Pancreas (tissue), 10 donors: ENCODE measurements at places on chromosomes 7 and 10. TPM values are rescaled to one million over a fixed set of nuclear protein-coding genes. Genes with fewer than 3 reads are reported as not detected.

SPOCK2 gene
- 2.1 TPM for total RNA-seq

DNA sequence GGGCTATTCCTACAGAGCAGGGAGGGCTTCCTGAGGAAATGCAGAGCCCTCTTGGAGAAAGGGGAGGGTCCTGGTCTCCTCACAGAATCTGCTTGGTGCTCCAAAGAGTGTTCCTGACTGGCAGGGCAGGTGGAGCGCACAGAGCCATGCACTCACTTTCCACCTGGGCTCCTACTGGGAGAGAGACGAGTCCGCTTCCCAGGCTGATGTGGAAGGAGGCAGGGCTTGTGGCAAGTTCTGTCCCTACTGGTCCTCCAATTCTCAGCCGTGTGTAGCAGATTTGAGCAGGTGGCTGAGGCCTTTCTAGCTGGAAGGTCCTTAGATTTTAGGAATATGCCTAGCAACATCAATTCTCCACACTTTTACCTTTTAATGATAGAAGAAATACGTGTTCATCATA lies 111.5 kb upstream of the MKI67 start:
- H3K27me3 ChIP-seq, result no peaks in the 10 kb centered on the region
- H3K4me3 ChIP-seq, result no peak overlapping the region
- no peak for DNase-seq

- no peak for DNase-seq
- H3K4me1 ChIP-seq, result no peaks in the 10 kb centered on the region
- H3K27me3 ChIP-seq, result no peaks in the 10 kb centered on the region
- no peaks in the 10 kb centered on the region for H3K36me3 ChIP-seq
- no peak overlapping the region for H3K4me3 ChIP-seq
Observed at GRCh38 chr7:152754075-152754730, 5.3 kb upstream of the ACTR3B start.

GRCh38 chr7:43768887-43769272 lies 10.4 kb downstream of the BLVRA start:
- no peak overlapping the region for H3K4me3 ChIP-seq
- no peak overlapping the region for H3K27ac ChIP-seq
- no peak for DNase-seq
- H3K36me3 ChIP-seq, result no peaks in the 10 kb centered on the region
- H3K4me1 ChIP-seq, result peaks cover under 1% of the 10 kb centered on the region
- H3K27me3 ChIP-seq, result no peaks in the 10 kb centered on the region

DNA sequence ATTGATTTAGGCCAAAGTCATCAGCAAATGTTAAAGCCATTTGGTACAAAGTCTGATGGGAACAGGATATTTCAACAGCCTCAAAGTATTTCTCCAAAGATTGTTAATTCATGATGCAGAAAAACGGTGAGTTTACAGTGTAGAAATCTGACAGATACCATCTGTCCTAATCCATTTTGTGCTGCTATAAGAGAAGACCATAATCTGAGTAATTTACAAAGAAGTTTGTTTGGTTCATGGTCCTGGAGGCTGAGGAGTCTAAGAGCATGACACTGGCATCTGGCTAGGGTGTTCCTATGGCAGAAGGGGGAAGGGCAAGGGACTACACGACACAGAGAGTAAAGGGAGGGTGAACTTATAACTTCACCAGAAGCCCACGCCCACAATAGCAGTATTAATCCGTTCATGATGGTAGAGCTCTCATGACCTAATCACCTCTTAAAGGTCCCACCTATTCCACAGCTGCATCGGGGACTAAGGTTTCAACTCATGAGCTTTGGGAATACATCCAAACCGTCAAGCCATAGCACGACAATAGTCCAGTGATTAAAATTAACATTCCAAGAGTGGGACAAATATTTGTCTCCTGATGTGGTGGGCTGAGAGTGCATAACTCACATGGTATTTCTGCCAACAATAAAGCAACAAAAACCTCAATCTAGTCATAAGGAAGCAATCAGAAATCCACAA lies 298.6 kb upstream of the AKR1E2 start:
- no peaks in the 10 kb centered on the region for H3K4me1 ChIP-seq
- no peak overlapping the region for H3K27ac ChIP-seq
- H3K27me3 ChIP-seq, result no peaks in the 10 kb centered on the region

GRCh38 chr7:91929463-91929862 lies 11.2 kb upstream of the AKAP9 start:
- DNase-seq, result no peak
- no peaks in the 10 kb centered on the region for H3K27me3 ChIP-seq
- no peak overlapping the region for H3K27ac ChIP-seq
- H3K4me3 ChIP-seq, result no peak overlapping the region
- no peaks in the 10 kb centered on the region for H3K36me3 ChIP-seq

ANKRD61 gene
- not detected for total RNA-seq

GRCh38 chr7:12391922-12392615 lies 11.6 kb downstream of the VWDE start:
- no peaks in the 10 kb centered on the region for H3K36me3 ChIP-seq
- no peaks in the 10 kb centered on the region for H3K27me3 ChIP-seq
- no peaks in the 10 kb centered on the region for H3K4me1 ChIP-seq
- no peak overlapping the region for H3K4me3 ChIP-seq
- no peak for DNase-seq

COL28A1 gene
- total RNA-seq, result 3.8 TPM

GPR141 gene
- 0.46 TPM for total RNA-seq

- H3K4me1 ChIP-seq, result no peaks in the 10 kb centered on the region
- H3K4me3 ChIP-seq, result no peak overlapping the region
- DNase-seq, result no peak
- H3K27ac ChIP-seq, result no peak overlapping the region
- no peaks in the 10 kb centered on the region for H3K27me3 ChIP-seq
- no peaks in the 10 kb centered on the region for H3K36me3 ChIP-seq
Observed at GRCh38 chr7:15326044-15326644, 235.7 kb downstream of the AGMO start.

CTNNA3 gene
- 0.19 TPM for total RNA-seq

DNA sequence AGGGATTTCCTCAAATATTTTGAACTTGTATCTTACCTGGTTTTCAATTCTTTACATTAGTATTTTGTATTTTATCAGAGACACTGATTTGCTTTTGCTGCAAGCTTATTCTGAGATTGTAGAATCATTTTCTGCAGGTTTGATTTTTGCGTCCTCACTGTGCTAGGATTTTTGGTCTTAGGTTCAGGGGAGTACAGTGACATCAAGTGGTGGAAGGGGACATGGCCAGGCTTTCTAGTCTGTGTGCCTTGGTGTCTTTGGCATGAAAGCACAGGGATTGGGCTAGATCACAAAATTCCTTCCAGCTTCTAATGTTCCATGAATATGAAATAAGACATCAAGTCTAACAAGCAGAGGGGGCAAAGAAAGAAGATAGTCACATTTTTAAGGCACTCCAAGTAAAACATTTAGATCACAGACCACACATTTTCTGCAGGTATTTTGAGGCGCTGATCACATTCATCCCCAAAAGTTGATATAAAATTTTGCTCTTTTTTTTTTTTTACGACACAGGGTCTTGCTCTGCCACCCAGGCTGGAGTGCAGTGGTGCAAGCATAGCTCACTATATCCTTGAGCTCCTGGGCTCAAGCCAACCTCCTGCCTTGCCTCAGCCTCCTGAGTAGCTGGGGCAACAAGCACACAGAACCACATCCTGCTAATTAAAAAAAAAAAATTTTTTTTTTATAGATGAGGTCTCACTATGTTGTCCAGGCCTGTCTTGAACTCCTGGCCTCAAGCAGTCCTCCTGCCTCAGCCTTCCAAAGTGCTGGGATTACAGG lies 124.4 kb downstream of the PON1 start:
- no peaks in the 10 kb centered on the region for H3K4me1 ChIP-seq
- H3K36me3 ChIP-seq, result no peaks in the 10 kb centered on the region
- H3K27me3 ChIP-seq, result no peaks in the 10 kb centered on the region
- no peak for DNase-seq

TM9SF3 gene
- 92.6 TPM for total RNA-seq

- no peak overlapping the region for H3K4me3 ChIP-seq
- no peaks in the 10 kb centered on the region for H3K27me3 ChIP-seq
Observed at GRCh38 chr7:117123311-117123926, 170.1 kb downstream of the ST7 start.

DNA sequence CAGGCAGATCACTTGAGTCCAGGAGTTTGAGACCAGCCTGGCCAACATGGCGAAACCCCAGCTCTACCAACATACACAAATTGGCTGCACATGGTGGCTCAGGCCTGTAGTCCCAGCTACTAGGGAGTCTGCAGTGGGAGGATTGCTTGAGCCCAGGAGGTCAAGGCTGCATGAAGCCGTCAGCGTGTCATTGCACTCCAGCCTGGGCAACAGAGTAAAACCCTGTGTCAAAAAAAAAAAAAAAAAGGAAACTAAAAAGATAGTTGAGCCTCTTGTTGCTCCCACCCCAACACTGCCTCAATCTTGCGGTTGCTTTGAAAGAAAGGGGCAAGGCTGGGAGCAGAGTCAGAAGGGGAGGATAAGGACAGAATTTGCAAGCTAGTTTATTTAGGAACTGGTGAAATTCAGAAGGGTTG lies 69.9 kb downstream of the SYPL1 start:
- H3K4me1 ChIP-seq, result no peaks in the 10 kb centered on the region
- no peaks in the 10 kb centered on the region for H3K27me3 ChIP-seq
- DNase-seq, result no peak
- H3K4me3 ChIP-seq, result no peak overlapping the region
- no peaks in the 10 kb centered on the region for H3K36me3 ChIP-seq
- H3K27ac ChIP-seq, result no peak overlapping the region

- H3K27me3 ChIP-seq, result no peaks in the 10 kb centered on the region
- H3K4me1 ChIP-seq, result peaks cover 31% of the 10 kb centered on the region
- H3K27ac ChIP-seq, result peak overlapping the region; percentile 96
- H3K36me3 ChIP-seq, result peaks cover 12% of the 10 kb centered on the region
- no peak overlapping the region for H3K4me3 ChIP-seq
- peak; percentile 95 for DNase-seq
Observed at GRCh38 chr10:125084614-125085257, 75.6 kb downstream of the CTBP2 start.

PAX2 gene
- total RNA-seq, result 0.32 TPM

SMO gene
- total RNA-seq, result 4.4 TPM

DNAJC12 gene
- total RNA-seq, result 25.6 TPM

DNA sequence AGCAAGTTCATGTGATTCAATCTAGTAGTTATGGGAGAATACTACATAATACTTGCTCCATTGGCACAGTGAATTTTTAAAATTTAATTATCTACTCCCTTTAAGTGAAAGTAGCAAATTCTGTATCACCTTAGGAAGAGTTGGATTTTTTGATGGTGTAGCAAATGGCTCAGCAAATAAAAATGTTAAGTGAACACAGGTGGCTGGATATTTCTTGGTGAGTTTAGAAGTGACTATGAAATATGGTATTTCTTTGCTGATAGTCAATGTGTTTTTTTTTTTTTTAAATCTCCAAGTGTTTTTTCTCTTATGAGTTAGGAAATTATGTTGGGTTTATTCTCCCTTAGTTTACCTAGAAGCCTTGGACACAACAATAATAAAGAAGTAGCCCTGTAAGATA lies 67.8 kb downstream of the CREM start:
- H3K4me1 ChIP-seq, result peaks cover 11% of the 10 kb centered on the region
- no peaks in the 10 kb centered on the region for H3K27me3 ChIP-seq
- H3K36me3 ChIP-seq, result no peaks in the 10 kb centered on the region
- H3K4me3 ChIP-seq, result no peak overlapping the region
- DNase-seq, result no peak

- no peak overlapping the region for H3K4me3 ChIP-seq
- H3K27me3 ChIP-seq, result no peaks in the 10 kb centered on the region
- H3K27ac ChIP-seq, result no peak overlapping the region
- H3K36me3 ChIP-seq, result no peaks in the 10 kb centered on the region
- no peaks in the 10 kb centered on the region for H3K4me1 ChIP-seq
- no peak for DNase-seq
Observed at GRCh38 chr7:110486549-110486948, 604.4 kb upstream of the LRRN3 start.

RELN gene
- total RNA-seq, result 1.4 TPM
